H4 (cell line): ENCODE measurements at places on chromosomes 7 and 10.

DNA sequence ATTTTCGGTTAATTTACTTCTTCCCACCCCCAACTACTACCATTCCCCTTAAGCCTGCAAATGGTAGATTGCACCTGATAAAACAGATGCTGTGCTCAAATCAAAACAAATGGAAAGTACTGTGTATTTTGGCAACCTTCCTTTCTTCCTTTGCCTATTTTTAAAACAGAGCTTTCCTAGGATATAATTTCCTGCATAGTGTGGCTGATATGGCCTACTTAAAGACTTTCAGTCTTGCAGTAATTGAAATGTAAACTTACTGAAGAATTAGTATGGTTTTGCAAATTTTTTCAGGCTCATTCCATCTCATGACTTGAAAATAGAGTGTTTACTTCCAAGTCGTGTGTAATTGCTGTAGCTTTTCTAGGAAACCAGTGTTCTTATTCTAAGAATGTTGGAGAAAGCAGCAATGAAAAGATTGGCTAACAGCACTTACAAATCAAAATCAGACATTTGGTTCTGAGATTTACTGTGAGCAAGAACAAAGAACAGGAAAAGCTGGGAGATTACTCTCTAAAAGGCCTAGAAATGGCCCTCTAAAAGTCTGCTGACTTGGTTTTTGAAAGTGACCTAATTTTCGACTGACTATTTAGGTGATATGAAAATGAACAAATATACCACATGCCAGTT lies 52.0 kb downstream of the REEP3 start:
- DNase-seq: peak; percentile 50

DNA sequence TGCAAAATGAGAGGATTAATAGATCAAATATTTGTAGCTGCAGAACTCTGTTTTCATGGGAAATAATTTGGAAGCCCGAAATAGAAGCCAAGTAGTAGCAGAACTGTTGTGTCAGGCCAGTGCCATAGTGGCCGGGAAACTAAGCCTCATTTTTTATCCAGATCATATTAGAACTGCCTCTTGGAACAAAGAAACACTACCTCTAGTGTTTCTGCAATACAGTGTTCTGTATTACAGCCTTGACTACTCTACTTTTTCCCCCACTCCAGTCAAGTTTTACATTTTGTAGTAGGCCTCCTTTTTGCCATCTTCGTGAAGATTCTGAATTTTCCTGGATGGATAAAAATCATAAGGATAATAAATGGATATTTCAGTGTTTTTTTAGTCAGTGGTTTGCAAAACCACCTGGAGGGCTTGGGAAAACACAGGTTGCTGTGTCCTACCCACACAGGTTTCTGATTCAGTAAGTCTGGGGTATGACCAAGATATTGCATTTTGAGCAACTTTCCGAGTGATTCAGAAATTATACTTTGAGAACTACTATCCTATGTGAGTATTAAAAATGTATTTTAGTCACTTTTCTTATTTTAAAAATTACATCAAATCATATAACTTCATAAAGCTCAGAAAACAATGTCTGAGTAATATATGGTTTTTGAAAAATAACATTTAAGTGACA lies 326.2 kb upstream of the KAT6B start:
- no peak for DNase-seq

DNA sequence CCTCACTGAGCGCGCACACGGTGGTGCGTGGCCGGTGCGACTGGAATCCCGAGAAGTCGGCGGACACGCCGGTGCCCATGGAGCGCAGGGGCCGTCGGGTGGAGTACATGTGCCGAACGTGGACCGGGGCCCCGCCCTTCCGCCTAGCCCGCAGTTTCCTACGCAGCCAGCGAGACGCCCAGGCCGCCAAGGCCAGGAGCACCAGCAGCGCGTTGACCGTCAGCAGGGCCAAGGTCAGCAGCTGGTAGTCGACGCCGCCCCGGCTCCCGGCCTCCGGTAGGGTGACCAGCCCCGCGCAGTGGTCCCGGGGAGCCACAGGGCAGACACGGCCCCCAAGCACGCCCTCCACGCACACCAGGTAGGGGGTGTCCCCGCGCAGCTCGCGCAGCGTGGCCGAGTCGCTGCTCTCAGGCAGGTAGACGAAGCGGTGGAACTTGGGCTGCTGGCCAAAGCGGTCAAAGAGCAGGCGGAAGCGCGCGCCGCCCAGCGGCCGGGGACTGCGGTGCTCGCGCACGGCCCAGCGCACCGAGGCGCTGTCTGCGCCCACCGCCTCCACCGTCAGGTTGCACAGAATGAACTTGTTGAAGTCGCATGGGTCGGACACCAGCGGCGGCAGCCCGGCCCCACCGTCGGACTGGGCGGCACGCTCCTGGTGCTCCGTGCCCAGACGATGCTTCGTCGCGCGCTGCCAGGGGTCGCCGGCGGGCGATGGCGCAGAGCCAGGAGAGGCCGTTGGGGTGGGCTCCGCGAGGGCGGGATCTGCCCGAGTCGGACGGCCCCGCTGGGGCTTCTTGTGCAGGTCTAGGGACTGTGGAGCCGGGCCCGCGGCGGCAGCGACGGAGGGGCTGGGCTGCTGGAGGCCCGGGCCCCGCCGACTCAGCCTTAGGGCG lies 2.2 kb downstream of the TRIL start:
- no peak for DNase-seq

GRCh38 chr7:152989889-152990380 lies 230.4 kb downstream of the ACTR3B start:
- DNase-seq: no peak

GRCh38 chr10:78459639-78460037 lies 426.0 kb downstream of the RPS24 start:
- no peak for DNase-seq

DNA sequence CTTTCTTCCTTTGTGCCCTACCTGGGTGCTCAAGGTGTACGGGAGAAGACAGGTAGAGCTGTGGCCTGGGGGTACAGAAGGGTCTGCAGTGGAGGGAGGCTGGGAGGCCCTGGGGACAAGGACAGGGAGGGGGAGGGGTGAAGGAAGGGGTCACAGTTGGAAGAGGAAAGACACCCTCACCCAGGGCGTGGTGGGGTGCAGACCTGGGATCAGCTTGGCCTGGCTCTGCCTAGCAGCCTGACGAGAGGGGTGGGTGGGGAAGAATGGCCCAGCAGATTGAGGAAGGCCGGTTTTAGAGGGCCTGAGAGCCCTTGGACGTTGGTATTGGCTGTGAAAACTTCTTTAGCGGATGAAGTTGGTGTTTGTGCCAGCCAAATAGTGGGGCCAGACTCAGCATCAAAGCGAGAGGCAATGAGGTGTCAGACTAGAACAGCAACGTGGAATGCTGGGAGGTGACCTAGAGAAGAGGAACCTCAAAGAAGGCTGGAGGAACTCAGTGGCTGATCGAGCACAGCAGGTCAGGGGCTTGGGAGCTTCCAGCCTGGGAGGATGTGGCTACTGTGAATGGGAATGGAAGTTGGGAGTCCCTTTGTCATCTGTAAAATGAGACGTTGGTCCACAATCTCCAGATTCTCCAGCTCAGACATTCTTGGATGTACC lies 18.1 kb upstream of the TRIM8 start:
- no peak for DNase-seq

DNA sequence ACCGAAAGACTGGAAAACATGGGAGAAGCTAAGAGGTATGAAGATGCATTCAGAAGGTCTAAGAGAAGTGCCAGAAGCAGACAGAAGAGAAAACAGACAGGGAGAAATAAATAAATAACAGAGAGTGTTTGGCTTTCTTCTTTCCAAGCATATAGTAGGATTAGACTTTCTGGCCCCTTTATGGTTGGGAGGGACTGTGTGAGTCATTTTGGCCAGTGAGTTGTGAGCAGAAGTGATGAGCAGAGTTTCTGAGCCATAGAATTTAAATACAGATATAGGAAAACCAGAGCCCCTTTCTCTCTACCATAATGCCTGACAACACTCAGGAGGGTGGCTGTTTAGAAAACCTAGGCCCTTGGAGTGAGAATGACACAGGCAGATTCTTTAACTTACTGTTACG lies 171.0 kb downstream of the PPP1R17 start:
- no peak for DNase-seq

- DNase-seq: no peak
Measured at GRCh38 chr10:71816421-71816851, 34.6 kb downstream of the PSAP start.

- no peak for DNase-seq
Measured at GRCh38 chr10:13340626-13341376, 7.3 kb downstream of the SEPHS1 start.

GRCh38 chr7:105122619-105123018 lies 108.6 kb downstream of the KMT2E start:
- DNase-seq: no peak

- no peak for DNase-seq
Measured at GRCh38 chr7:146331369-146331768, 214.8 kb downstream of the CNTNAP2 start.

DNA sequence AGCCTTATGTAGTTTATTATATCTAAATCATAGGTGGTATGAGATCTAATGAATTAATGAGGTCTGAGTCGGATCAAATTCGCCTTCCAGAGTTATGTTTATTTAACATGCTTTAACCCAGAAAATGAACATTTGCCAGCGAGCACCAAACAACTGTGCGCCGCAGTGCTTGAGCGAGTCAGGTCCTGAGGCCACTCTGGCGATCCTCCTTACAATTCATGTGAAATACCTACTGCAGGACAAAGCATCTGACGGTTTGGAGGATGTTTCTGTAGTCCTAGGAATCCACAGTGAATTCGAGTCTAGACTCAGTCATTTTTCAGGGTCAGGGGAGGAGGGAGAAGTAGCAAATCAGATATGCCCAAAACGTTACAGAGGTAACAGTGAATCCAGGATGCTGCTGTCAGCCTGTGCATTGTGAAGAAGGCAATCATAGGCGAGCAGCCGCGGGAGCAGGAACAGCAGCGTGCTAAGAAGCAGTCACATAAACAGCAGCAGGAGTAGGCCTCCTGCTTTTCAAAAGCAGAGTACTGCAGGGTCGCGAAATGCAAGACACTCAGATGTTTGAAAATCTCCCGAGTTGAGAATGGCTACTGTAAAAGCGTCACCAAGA lies 120.2 kb downstream of the CACNB2 start:
- no peak for DNase-seq

- DNase-seq: no peak
Measured at GRCh38 chr10:131701131-131701947, 199.5 kb upstream of the PPP2R2D start.

DNA sequence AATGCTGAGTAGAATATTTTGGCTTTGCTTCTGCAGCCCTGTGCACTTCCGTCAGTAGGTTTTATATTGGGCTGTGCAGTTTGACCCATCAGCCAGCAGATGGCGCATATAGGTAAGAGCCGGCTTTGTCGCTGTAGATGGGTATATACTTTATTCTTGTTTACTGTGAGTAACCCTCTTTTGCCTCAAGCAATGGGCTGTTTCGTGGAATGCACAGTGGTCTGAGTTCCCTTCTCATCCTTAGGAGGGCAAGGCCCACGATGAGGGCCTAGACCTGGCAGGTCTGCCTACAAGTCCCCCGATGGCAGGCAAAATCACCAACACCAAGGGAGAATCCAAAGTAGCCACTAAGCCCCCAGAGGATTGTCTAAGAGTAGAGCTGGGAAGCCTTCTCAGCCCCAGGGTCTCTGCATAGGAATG lies 1002.9 kb upstream of the KCND2 start:
- peak; percentile 84 for DNase-seq

GRCh38 chr7:22125436-22125835 lies 179.7 kb upstream of the CDCA7L start:
- DNase-seq: no peak

- DNase-seq: no peak
Measured at GRCh38 chr7:137916564-137916963, 69.8 kb upstream of the DGKI start.

GRCh38 chr10:126387041-126387921 lies 996 bp downstream of the ADAM12 start:
- peak; percentile 18 for DNase-seq

GRCh38 chr10:86707505-86707904 lies 39.2 kb downstream of the LDB3 start:
- no peak for DNase-seq

GRCh38 chr7:82050792-82051191 lies 280.9 kb upstream of the HGF start:
- DNase-seq: no peak

GRCh38 chr10:69056129-69056528 lies 31.8 kb upstream of the SRGN start:
- DNase-seq: no peak

GRCh38 chr10:21750424-21750823 lies 216.4 kb downstream of the MLLT10 start:
- no peak for DNase-seq

DNA sequence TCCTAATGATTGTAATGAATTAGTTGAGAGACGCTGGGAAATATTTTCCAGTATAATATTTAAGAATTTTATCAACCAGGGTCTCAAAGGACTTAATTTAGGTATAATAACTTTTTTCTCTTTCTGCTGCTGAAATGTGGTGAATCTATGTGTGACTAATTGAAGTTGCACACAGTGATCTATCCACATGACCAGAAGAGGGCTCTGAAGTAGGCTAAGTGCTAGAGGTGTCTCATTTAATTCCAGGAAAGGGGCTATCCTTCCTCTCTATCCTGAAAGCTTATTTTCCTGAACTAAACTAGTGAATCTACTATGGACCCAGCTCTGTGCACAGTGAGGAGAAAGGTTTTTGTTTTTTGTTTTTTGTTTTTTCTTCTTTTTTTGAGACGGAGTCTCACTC lies 294.4 kb upstream of the MYO3A start:
- peak; percentile 3 for DNase-seq

DNA sequence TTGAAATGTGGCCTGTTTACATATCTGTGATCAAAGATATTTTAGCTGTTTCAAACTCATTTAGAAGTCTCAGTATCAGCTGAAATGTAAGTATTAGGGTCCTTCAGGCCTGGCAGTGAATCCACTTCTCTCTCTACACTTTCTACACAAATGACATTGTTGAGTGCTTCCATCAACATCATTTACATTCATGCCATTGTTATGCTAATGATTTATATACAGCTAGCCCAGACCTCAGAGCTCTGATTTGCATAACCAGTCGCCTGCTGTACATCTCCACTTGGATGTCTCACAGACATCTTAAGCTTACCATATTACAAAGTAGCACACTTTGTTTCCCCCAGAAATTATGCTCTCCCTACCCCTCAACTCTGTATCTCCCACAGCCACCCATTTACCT lies 71.6 kb downstream of the GSDME start:
- DNase-seq: no peak

DNA sequence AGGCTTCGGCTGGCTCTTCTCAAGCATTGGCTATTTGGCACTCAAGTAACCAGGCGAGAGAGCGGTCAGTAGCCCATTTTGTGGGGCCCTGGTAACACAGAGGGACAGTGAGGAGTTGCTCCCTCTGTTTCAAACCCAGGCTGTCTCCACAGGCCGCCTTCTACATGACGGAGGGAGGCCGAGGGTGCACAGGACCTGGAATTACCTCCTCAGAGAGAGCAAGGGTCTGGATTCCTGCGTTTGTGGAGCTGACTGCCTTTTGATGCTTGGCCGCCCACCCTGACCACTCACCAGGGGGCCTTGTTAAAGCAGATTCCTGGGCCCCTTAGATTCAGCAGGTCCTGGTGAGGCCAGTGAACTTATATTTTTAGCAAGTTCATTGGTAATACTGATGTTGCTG lies 12.3 kb downstream of the UPP1 start:
- DNase-seq: no peak

- no peak for DNase-seq
Measured at GRCh38 chr7:96100737-96101136, 221.2 kb downstream of the SLC25A13 start.
